T-helper 2 cell (primary cell): ENCODE measurements at places on chromosomes 6 and 20.

DNA sequence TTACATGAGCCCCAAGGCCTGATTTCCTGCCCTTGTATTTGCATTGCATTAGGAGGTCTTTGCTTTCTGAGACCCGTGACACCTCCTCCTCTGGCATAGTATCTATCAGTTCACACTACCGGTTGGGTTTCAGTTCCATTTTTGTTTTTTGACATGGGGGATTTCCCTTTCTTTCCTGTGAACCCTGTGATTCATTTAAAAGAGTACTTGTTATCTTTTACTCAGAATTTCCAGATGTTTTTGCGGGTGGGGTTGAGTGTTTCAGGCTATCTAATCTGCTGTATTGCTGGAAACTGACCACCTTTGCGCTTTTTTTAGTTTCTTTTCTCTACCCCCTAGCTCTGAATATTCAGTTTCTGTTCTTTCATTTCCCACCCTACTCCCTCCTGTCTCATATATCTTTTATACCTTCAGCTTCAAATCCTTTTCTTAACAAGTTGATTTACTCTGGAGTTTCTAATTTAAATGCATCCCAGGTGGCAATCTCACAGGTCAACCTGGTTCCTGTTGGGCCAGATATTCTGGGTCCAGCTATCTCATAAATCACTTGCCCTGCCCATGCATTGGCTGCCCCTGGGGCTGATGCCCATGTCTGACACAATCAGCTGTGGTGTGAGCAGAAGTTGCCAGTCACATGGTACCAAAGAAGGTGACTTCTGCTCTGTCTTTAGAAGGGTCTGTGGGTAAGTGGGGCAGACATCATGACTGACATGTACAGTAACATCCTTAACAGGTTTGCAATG is 14.3 kb upstream of the NCOA3 start:
- DNase-seq: peak; percentile 77

DNA sequence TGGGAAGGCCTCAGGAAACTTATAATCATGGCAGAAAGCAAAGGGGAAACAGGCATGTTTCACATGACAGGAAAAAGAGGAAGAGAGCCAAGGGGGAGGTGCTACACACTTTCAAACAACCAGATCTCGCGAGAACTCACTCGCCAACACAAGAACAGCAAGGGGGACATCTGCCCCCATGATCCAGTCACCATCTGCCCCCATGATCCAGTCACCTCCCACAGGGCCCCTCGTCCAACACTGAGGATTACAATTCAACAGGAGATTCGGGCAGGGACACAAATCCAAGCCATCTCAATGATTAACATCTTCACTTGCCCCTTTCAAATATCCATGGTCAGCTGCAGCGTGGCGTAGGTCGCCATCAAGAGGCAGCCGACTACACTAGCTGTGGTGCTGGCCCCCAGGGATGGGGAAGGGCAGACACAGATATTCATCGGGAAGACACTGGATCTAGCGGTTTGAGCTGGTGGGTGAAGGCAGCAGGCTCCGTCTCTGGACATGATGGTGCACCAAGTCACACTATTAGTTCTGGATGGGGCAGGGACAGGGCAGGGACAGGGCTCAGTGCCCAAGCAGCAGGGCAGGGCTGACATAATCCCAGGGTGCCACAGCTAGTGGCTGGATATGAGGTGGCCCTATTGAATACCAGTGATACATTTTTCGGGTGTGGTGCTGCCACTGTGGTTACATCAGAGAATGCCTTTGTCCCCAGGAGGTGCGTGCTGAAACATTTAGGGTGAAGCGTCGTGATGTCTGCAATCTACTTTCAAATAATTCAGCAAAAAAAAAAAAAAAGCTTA is 31.6 kb downstream of the TUBB2B start:
- no peak for DNase-seq

GRCh38 chr6:14546036-14546435 is 428.5 kb downstream of the CD83 start:
- no peak for DNase-seq

- no peak for DNase-seq
These were observed 124.6 kb downstream of the FOXA2 start for GRCh38 chr20:22459754-22460153.

DNA sequence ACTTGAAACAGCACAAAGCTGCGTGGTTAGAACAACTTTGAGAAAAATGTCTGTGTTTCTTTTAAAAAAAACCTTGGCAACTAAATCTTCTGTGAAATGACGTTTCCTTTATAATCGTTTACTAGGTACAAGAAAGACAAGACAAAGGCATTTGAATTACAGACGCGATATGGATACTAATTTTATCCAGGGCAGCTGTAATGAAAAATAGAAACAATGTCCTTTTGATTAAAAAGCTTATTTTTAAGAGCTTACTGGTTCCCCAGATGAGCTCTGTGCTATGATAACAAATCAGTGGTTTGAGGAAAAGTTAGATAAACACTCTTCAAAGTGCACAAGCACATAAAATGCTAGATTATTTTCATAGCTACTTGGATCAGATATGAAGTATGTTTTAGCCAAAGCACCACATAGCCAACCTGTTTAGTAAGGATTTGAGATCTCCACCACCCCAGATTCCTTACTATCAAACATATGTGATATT is 1.6 kb upstream of the SYNCRIP start:
- no peak for DNase-seq
